ENCODE measurements at places on chromosomes 1 and 21.

- peak; percentile 63 for DNase-seq
Observed at GRCh38 chr1:169928438-169929209, 34.9 kb upstream of the SCYL3 start.

DNA sequence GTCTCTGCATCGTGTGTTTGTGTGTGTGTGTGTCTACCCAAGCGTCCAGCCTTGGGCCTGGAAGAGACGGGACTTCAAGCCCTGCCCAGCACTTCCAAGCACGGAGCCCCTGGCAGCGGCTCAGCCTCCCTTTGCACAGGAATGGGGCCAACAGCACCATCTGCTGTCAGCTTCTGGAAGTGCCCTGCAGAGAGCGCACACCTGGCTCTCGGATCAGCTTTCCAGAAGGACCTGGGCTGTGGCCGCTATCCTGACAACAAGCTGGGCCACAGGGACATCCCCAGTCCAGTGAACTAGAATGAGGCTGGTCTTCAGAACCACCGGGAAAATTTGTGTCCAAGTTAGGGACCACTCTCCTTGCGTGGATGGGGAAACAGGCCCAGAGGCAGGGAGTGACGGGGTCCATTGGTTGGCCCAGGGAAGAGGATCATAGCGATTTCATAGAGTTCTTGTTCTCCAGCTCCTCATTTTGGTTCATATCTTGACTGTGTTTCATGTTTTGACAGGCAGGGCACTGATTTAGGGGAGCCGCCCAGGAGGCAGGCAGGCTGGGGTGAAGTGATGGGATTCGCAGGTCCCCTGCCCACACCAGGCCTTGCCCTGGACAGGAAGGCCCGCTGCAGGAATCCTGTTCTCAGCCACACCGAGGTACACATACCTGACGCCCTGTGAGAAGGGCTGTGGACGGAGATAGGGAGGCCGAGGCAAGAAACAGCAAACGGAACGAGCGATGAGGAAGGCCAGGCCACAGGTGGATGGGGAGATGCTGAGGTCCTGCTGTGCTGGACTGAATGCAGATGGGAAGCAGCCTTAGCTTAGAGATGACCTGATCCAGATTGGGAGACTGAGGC, 38.4 kb downstream of the TAS1R2 start:
- peak; percentile 50 for DNase-seq

DNA sequence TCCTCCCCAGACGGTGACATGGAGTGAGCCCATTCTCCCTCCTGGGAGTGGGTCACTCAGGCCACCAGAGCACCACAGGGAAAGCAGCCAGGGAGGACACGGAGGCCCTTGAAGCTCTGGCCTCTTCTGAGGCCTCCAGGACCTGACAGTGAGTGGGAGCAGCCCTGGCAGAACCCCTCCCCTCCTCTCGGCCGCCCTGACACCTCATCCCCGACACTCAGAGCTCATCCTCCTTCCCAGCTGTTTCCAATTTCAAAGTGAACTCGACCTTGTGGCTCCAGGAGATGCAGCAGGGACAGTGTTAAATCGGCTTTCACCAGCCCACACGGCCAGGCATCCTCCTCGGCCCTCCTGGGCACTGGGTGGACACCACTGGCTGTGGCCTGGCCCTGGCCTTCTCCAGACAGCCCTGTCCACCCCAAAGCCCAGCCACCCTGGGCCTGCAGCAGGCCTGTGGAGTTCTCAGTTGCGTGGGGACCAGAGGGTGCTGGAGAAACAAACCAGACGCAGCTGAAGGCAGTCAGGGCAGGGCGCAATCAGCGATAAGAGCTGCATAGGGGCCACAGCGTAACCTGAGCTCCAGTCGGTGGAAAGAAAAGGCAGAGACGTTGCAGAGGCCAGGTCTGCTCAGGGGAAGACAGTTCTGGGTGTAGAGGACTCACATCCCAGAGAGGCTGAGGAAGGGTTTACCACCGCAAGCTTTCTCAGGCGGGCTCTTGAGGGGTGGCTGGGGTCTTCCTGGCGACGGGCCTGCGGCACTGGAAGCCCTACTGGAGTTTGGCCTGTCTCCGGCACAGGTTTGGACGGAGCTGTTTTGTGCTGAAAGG, 27.1 kb downstream of the FTCD start:
- peak; percentile 39 for DNase-seq

DNA sequence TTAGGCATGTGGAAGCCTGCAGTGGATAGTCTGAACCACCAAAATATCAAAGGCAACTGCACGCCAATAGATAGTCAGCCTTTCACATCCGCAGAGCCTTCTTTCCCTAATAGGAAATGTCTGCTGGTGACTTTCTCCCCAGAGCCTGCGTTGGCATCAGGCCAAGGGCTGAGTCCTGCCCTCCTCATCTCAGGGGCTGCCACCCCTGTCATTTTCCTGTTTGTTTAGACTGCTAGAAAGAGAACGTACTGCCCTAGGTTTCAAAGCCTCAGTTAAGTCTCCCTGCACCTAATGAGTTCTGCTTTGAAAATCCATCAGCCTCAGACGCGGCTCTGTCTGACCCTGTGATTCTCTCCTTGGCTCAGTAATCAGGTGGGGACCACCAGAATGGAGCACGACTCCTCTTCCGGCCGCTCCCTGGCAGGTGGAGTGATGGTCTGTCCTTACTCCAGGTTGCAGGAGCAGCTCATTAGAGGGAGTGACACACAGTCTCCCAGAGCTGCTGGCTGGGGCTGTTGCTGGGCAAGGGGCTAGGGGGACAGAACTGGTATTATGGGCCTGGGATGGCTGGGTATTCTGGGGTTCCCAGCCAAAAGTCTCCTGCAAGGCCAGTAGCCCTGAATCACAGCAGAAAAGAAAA, 27.3 kb downstream of the STUM start:
- no peak for DNase-seq

DNA sequence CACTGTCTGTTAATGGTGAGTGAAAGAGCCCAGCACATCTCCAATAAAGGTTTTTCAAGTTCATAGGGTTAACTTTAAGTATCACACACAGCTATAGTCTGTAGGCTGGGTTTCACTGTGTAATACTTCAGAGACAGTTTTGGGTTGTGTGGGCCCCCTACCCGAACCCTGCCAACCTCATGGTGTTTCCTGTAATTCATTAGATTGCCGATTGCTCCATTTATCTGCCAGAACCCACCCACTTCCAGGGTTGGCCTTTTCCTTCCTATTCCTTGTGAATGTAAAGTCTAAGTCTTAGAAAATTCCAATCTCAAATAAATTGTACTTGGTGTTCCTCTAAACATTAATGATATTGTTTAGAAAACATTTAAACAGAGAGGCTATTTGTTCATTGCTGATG, 43.6 kb downstream of the CTTNBP2NL start:
- DNase-seq = no peak

DNA sequence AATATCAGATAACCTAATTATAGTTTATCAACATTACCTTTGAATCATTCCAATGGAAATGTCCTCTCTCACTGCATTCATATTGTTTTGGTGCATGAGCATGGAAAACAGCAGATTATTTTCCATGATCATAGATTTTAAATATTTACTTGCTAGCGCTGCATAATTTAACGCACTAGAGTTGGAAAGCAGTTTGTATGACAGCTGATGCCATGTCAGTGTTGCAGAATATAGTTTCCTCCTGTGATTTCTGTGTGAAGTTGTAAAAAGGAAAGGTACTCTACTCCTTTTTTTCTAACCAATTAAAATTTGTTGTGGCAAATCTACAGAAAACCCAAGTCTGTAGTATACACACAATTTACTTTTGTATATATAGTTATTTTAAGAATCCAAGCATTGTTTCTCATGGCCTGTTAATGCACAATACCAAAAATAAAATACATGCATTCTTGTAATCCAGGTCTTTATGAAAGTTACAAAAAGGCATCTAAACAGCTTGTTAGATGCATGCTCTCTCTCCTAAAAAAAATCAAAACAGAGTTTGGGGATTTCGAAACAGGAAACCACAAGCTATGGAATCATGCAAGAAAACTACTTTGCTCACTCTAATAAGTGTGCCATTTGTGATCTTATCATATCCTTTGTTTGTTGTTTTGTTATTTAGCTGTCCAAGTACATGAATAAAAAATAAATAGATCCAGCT, 1.9 kb upstream of the ATG4C start:
- peak; percentile 69 for DNase-seq

GRCh38 chr1:1616045-1616790, 918 bp downstream of the MIB2 start:
- DNase-seq = peak; percentile 47

Measured in fibroblast of gingiva (primary cell).